ENCODE measurements at places on chromosomes 6 and 20.

GRCh38 chr6:747921-748320, 55.0 kb upstream of the EXOC2 start:
- no peak for DNase-seq

GRCh38 chr20:49964964-49965780, 17.6 kb upstream of the SNAI1 start:
- DNase-seq, result peak; percentile 61

DNA sequence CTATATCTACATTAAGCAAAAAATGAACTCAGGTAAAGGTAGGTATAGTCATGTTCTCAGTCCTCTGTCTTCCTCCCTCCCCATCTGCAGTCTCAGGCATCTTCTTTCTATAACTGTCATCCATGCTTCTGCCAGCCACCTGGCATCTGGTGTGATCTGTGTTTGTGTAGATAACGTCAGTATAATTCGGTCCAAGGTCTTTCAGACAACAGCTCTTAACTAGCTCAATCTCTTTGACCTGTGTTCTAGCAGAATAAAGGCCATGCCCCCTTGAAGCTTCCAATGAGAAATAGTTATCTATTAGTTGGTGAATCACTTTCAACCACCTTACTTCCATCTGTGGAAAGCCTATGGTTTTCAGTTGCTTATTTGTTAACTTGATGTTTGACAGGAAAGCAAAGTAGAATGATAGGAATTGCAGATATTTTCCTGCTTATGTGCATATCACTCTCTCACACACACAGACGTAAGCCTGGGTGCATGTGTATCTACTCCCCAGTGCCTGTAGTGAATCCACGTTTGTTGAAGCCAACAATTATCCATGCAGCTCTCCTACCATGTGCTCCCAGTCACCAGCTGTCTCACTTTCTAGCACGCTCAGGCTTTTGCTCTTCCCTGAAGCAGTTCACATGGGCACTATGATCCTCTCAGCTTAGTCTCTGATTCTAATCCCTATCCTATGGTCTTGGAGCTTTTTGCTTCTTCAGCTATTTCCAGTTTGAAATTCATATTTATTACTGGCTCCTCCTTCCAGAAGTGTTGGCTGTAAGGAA, 433.7 kb upstream of the MANEA start:
- DNase-seq, result peak; percentile 86

DNA sequence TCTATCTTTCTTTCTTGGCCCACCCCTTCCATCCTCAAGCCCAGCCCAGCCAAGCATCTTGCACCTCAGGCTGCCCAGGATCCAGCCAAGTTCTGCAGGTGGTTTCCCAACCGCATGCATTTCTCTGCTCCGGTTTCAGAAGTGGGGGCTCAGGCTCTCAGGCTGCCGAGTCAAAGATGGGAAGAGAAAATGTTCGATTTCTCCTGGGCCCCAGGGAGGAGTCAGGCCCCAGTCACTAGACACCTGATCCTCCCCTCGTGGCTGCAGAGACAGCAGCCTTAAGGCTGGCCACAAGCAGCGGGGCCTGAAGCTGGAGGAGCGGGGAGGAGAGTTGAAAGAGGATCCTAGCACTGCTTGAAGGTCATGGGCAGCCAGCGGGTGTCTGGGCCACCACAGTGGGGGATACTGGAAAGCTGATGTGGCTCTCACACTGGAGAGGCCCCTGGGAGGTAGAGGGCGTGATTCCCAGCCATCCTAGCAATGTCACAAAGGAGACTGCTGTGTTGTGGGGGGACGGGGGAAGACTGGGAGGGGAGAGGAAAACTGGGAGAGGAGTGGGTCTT, 42.2 kb upstream of the ZFAND3 start:
- peak; percentile 45 for DNase-seq

- DNase-seq, result no peak
Observed at GRCh38 chr20:37316116-37316774, 26.8 kb downstream of the MANBAL start.

DNA sequence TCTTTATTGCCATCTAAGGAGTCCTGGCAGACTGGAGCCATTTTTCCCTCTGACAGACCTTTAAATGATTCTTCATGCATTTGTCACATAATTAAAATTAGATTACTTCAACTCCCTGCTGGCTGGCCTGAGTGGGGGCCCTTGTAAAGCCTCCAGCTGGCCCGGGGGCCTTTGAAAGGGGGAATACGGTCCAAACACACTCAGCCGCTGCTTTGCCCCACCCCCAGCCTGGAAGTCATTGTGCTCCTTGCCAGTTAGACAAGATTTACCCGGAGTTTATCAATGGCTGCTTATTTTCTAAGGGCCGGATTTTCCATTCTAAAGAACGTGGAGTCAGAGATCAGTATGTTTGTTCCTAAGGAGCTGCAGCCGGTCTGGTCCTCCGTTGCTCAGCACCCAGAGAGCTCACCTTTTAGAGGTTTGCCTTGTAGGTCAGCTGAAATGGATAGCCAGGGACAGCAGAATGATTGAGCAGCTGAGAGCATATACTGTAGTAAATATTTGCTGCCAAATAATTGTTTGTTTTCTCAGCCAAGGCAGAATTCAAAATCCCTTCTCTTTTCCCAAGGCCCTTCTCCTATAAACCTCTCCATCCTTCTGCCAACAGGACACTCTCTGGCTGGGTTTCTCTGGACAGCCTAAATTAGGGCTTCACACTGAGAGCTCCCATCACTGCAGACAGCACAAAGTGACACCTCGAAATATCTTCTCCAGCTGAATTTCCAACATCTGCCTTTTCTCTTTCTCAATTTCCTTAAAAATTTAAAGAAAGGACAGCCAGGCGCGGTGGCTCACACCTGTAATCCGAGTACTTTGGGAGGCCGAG, 68.4 kb upstream of the RBM24 start:
- peak; percentile 90 for DNase-seq

GRCh38 chr20:19971116-19971515, 46.0 kb upstream of the NAA20 start:
- DNase-seq, result no peak

DNA sequence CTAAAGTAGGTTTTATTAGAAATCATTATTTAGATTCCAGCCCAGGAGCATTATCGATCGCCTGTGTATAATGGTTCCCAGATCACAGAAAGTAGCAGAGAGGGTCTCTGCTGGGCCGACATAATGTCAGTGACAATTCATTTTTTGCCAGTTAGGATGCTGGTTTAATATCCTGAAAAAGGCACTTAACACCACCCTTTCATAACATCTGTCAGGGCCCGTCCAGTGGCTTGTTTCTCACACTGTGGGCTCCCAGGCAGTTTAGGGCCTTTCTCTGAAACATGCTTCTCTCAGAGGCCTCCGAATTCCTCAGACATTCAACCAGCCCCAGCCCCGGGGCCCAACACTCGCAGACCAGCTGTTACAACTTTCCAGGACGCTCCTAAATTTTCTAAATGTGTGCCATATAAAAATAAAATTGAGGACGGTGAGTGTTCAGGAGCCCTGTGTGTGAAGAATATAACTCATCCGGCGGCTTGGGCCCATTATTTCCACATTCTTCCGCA, 108.6 kb upstream of the EYA4 start:
- DNase-seq, result peak; percentile 89

GRCh38 chr20:23331450-23332350, 18.9 kb upstream of the NXT1 start:
- no peak for DNase-seq

GRCh38 chr6:149608381-149608982, 40.0 kb downstream of the KATNA1 start:
- no peak for DNase-seq

DNA sequence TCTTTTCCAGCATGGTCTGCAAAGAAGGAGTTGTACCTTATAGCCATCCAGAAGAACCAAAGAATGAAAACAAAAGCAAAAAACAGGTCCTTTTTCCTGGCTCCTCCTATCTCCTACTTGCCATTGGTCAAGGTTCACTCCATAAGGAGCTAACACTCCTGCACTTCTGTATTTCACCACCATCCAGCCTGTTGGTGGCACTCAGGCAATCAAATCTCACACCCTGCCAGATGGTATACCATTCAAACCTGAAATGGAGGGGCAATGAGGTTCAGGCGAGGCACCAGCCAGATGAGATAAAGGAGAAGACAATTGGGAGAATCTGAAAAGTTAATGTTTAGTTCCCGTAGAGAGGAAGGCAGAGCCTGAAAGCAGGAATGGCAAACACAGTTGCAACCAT, 203.8 kb downstream of the ALDH8A1 start:
- DNase-seq, result no peak

DNA sequence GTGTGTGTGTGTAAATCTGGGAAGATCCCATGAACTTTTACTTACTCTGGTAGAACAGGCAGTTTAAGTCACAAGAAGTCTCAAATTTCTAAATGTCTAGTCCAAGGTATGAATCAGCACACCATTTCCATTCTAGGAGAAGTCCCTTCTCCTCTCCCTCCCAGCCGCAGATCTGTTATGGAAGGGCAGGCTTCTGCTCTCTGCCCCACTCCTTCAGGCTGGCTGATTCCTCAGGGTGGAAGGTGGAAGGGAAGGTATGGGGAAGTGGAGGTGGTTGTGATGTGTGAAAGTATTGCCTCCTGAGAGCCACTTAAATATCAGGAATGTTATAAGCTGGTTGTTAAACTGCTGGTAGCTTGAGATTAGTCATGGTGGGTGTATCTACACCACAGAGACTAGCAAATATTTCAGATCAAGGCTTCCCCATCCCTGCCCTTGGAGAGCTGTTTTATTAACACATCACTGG, 44.5 kb upstream of the LAMA4 start:
- DNase-seq, result no peak

GRCh38 chr20:42945234-42945994, 244.3 kb downstream of the PTPRT start:
- DNase-seq, result no peak

- DNase-seq, result no peak
Observed at GRCh38 chr20:59399426-59400099, 99.2 kb downstream of the EDN3 start.

DNA sequence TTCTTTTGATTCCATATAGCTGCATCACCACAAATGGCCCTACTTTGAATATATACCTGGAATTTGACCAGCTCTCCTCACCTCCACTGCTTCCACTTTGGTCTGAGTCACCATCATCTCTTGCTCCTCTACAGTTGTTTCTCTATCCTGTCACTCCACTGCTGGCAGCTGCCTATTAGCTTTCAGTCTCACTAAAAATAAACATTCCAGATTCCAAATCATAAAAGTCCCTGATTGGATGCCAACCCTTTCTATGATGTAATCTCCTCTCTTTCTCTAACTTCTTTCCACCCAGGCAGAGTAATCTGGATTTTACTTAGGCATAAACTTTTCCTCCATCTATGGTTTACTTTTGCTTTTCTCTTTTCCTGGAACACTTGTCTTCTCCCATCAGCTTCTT, 49.1 kb downstream of the RFPL4B start:
- DNase-seq, result no peak

GRCh38 chr6:159002432-159003155, 2.6 kb upstream of the RSPH3 start:
- DNase-seq, result no peak

GRCh38 chr6:14863902-14864850, 381.7 kb upstream of the JARID2 start:
- peak; percentile 56 for DNase-seq

DNA sequence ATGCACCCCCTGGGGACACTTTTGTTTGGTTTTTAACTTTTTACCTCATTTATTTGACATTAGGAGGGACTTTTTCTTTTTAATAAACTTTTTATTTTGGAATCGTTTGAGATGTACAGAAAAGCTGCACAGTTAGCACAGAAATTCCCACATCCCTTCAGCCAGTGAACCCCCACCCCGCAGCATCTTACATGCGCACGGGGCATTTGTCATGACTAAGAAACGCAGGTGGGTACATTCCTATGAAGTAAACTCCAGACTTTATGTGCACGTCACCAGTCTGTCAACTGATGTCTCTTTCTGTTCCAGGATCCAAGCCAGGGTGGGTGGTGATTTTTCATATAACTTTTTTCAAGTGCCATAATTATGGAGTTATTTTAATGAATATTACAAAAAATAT, 4.9 kb upstream of the ZNF831 start:
- DNase-seq, result no peak

GRCh38 chr6:157943249-157943963, 38.3 kb upstream of the SYNJ2 start:
- no peak for DNase-seq

- DNase-seq, result peak; percentile 79
Observed at GRCh38 chr20:354298-354977, 7.5 kb downstream of the NRSN2 start.

DNA sequence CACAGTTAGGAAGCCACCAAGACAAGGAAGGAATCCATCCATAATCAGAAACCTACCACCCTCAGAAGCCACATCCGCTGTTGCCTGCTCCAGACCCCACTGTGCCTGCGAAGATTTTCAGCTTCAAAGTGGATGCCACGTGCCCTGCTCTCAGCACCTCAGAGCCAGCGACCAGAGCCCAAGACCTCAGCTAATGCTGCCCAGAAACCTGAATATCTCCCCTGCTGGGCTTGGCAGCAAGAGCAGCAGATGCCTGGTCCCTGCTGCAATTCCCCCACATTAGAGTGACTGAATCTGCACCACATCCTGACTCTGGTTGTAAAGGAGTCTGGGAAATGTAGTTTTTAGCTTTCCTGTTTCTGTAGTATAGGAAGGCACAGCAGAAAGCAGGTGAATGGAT, 10.7 kb upstream of the ULBP3 start:
- DNase-seq, result no peak

DNA sequence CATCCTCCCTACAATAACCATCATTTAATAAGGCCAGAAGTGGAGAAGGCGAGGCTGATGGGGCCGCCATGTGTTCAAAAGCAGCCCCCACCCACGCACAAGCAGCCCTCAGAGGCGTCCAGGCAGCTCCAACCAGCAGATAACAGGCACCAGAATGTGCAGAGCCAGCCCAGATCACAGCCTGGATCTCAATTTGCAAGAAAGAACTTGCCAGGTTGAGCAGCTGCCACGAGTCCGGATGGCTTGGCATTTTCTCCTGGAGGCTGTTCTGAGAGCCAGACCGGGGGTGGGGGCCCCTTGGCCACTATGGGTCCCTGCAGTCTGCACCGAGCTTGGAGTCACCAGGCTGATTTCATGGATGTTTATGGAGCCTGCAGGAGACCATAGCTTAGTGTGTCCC, 338.1 kb downstream of the PREX1 start:
- DNase-seq, result no peak

- DNase-seq, result no peak
Observed at GRCh38 chr6:119683671-119684070, 334.1 kb upstream of the MAN1A1 start.

GRCh38 chr6:157560691-157561413, 179.9 kb downstream of the ZDHHC14 start:
- no peak for DNase-seq

GRCh38 chr6:105596284-105596755, 193.4 kb upstream of the PREP start:
- no peak for DNase-seq

- DNase-seq, result no peak
Observed at GRCh38 chr6:42783876-42784642, 2.2 kb downstream of the BICRAL start.
